ENCODE measurements at places on chromosomes 3 and 15.

- DNase-seq = no peak
Observed at GRCh38 chr3:100471444-100471843, 21.0 kb upstream of the TMEM45A start.

DNA sequence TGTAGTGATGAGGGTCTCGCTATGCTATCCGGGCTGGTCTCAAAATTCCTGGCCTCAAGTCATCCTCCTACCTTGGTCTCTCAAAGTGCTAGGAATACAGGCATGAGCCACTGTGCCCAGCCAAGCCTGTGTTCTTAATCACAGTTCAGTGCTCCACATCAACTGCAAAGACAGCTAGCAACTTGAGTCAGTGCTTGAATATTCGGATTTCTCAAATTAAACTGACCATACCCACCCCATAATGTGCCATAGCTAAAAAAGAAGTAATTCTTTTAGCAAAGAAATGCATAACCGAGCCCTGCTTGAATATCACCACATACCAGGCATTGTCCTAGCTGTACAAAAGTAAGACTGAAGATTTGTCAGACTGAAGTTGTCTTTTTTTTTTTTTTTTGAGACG lies 89.2 kb downstream of the BTD start:
- DNase-seq = no peak

- DNase-seq = no peak
Observed at GRCh38 chr3:155233213-155233612, 60.3 kb downstream of the STRIT1 start.

DNA sequence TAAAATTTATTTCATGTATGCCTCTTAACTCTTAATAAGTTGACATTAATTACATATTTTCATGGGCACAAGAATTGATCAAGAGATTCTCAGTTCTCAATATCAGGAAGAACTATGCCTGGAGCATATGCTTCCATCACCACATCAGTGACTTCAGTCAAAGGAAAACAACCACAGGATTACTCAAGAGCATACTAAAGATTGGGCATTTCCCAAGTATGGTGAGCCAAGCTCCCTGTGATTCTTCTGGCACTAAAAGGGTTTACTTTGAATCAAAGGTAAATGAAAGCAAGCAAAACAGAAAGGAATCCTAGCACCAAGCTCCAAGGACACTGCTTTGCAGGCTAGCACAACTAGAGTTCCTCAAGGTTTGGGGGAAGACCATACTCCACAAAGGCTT lies 44.6 kb downstream of the FMN1 start:
- no peak for DNase-seq

DNA sequence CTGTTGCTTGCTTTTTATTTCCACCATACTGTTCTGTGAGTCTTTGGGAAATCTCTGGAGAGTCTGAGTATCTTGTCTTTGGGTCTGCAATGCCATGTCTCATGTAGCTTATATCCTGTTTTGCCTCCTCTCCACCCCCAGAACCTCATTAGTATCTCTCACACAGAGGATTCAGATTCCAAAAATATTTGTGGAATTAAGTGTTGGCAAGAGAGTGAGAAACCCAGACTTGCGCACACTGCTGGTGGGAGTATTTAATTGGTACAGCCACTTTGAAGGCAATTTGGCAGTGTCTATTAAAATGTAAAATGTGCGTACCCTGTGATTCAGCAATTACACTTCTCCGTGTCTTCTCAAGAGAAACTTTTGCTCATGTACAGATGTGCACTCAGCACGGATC lies 68.6 kb downstream of the ZNF621 start:
- no peak for DNase-seq

GRCh38 chr3:184757022-184757651 lies 45.3 kb upstream of the MAGEF1 start:
- no peak for DNase-seq

DNA sequence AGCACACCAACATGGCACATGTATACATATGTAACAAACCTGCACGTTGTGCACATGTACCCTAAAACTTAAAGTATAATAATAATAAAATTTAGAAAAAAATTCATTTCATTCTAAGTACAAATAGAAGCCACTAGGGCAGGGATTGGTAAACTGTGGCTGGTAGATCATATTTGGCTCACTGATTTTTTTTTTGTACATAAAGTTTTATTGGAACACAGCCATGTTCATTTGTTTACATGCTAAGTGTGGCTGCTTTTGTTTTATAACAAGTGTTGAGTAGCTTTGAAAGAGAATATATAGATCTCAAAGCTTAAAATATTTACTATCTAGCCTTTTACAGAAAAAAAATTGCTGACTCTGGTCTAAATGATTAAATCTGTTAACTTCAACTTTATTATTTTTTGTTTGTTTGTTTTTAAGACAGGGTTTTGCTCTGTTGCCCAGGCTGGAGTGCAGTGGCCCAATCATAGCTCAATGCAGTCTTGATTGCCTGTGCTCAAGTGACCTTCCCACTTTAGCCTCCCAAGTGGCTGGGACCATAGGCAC lies 32.8 kb downstream of the SLC30A4 start:
- no peak for DNase-seq

GRCh38 chr3:79490165-79491028 lies 277.4 kb downstream of the ROBO1 start:
- DNase-seq = no peak

GRCh38 chr3:178304758-178305467 lies 231.3 kb upstream of the KCNMB2 start:
- DNase-seq = no peak

- DNase-seq = no peak
Observed at GRCh38 chr3:119939077-119939476, 155.2 kb downstream of the GSK3B start.

GRCh38 chr15:33411596-33412540 lies 101.1 kb downstream of the RYR3 start:
- DNase-seq = no peak

GRCh38 chr3:30643763-30644462 lies 37.5 kb downstream of the TGFBR2 start:
- no peak for DNase-seq

DNA sequence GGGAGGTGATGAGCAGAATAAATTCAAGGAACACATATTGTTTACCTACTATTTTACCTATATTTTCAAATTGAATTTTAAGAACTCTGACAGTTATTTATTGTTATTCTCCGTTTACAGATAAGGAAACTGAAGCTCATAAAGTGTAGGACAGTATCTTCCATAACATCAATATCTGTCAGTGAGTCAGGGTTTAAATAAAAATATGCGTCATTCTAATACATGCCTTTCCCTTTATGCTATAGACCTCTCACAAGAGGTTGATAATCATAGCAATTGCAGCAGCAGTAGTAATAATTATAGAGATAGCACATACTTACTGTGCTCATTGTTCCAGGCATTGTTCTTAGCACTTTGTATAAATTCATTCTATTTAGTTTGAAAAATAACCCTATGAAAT lies 101.1 kb downstream of the EPHA6 start:
- no peak for DNase-seq

DNA sequence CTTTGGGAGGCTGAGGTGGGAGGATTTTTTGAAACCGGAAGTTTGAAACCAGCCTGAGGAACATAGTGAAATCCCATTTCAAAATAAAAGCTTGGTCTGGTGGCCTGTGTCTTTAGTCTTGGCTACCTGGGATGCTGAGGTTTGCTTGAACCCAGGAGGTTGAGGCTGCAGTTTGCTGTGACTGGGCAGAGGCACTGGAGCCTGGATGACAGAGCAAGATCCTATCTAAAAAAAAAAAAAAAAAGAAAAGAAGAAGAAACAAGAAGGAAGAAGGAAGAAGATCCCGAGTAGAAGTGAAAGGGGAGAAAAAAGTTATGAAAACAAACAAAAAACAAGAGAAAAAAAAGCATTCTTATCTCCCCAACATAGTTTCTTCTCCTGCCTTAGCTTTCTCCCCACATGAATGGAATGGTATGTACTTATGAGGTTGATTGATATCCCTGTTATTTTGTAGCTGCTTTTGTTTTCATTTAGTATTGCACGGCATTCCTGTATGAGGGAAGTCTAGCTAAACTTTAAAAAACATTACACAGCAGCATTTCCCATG lies 42.4 kb downstream of the TMEM40 start:
- DNase-seq = peak; percentile 43

GRCh38 chr15:95850837-95851236 lies 479.7 kb upstream of the NR2F2 start:
- no peak for DNase-seq

- DNase-seq = no peak
Observed at GRCh38 chr3:40739971-40740370, 215.2 kb downstream of the ZNF621 start.

DNA sequence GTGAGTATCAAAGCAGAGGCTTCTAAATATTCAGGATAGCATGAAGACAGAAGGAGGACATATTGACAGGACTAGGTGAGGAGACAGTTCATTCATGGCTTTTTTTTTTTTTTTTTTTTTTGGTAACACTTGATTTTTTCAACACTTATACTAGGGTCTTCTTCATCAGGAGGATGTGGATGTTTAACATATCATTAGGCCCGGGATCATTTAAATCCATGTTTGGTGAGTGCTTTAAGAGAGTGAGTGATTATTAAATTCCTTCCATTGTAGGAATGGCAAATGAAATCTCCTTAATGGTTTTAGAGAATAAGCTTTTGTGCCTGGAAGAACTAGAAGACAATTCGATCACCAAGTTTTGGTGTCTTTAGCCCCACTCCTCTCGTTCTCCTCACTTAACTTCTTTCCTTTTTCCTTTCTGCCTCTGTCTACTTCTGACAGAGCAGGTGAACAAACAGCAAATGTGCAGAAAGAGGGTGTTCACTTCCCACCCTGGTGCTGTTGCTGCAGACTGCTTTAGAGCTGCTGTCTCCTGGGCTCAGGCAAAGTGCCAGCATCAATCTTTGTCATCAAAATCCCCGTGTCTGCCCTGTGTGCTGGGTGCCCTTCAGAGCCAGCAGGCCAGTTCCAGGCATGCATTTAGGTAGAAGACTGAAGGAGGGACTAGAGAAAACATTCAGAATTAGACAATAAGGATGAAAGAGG lies 35.6 kb upstream of the RAB11A start:
- peak; percentile 71 for DNase-seq

GRCh38 chr15:90955624-90956273 lies 1.1 kb downstream of the RCCD1 start:
- peak; percentile 13 for DNase-seq

- no peak for DNase-seq
Observed at GRCh38 chr15:80434926-80435720, 30.9 kb downstream of the ARNT2 start.

DNA sequence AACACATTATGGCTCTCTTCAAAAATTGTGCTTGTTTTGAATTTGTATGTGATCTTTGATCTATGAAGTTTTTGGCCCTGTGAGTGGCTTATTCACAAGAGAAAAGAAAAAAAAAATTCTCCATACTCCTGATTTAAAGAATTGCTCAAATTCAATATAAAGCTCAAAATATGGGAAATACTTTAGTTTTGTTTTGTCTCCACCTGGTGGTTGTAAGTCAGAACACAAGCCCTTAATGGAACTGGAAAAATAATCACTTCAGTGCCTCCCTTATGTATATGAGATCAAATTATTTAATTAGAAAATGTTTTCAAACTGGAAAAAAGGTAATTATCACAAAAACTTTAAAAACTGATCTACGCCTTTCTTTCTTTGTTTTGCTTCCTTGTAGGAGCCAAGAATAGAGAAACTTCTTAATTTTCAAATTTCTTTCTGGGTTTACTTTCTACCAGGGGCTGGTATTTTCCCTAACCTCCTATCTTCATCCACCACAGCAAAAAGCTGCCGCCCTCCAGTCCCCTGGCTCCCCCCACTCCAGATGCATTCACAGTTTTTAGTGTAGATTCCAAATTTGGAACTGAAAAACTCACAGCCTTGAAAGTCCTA lies 50.6 kb downstream of the SERP1 start:
- DNase-seq = peak; percentile 82

GRCh38 chr3:99758502-99759177 lies 59.0 kb upstream of the CMSS1 start:
- DNase-seq = no peak

DNA sequence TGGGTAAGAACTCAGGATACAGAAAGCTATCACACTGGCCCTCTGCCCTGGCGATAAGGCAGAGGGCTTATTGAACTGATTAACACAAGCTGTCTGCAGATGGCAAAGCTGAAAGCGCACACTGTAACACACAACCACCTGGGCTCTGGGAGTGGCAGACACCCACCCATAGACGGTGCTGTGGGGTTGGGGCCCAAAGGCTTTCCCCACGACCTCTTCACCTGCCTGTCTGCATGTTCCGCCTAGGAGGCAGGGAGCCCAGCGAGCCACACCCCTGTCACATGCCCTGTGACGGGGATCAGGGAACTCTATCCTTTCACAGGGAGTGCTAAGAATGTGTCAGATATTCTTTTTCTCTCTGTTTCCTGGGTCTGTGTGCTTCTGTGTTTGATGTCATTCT lies 12.1 kb upstream of the TFG start:
- no peak for DNase-seq

DNA sequence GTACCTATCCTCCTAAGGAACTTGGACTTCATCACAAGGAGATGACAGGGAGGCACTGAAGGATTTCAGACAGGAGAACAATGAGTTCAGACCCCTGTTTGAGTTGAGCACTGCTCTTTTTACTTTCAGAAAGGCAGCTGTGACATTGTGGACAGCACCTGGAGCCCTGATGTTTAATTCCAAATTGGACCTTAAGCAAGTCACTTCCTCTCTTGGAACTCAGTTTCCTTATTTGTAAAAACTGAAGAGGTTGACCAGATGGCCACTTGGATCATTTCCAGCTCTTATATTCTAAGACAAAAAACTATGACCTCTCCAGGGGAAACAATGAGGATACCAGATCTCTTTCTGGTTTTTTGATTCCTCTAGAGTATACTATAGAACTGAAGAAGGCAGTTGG lies 34.1 kb upstream of the SMAD3 start:
- DNase-seq = no peak

DNA sequence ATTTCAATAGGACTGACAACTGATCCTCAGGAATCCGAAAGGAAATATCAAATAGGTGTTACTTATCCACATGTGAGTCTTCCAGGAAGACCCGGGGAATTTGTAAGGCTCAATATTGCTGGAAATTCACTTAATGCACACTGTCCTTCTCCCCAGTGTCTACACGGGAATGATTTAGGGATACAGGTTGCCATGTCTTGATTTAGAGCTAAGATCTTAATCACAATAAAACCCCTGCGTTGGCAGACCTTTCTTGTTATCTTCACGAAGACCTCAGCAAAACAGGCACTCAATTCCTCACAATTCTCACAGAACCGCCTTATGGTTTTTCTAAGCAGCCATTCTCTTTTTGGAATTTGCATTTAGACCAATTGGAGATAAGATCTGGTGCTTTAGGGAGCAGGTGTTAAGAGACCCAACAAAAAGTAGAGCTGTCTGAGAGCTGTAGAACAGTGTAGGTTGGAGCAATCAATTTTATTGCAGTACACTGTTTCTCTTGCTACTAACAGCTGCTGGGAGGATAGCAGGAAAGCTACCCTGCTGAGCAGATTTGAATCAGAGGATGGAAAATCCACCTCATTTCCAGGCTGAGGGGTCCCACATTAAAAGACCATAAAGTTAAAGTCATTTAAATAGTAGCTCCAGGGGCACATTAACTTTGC lies 925.7 kb downstream of the EPHA3 start:
- no peak for DNase-seq

GRCh38 chr15:73982222-73982962 lies 9.7 kb downstream of the STOML1 start:
- no peak for DNase-seq

- DNase-seq = no peak
Observed at GRCh38 chr3:62007036-62007435, 366.3 kb downstream of the FEZF2 start.

Data from hematopoietic multipotent progenitor cell treated with erythropoietin and hydrocortisone succinate and interleukin-3 and kit ligand, for 17 days (in vitro differentiated cells).